ENCODE measurements at places on chromosomes 12 and 14. TPM values are rescaled to one million over a fixed set of nuclear protein-coding genes. Genes with fewer than 3 reads are reported as not detected.

DNA sequence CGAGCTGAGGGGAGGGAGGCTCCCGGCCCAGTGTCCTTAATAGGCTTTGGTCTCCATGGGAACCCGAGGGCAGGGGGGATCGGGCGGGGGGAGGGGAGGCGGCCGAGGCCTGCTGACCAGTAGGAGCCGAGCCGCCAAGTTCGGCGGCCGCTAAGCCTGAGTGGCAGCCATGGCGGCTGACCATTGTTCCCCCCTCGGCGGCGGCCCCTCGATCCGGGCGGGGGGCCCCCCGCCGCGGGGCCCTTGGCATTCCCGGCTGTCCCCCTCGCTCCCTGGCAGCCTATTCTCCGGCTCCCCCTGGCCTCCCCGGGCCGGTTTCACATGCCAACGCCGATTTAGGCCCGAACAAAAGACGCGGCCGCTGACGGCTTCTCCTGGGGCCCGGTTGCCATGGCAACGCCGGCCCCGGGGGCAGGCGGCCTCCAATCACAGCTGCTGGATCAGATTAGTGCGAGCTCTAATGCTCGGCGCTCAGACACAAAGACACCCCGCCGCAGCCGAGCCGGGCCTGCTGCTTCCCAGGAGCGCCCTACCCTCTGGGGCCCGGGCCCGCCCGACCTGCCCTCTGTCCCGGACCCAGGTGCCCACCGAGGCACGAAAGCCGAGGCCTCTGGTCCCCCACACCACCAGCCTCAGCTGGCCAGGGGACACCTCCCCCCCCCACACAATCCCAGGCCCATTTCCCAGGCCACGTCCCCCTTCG lies 7.3 kb downstream of the MSI1 start:
- DNase-seq, result peak; percentile 68

DNA sequence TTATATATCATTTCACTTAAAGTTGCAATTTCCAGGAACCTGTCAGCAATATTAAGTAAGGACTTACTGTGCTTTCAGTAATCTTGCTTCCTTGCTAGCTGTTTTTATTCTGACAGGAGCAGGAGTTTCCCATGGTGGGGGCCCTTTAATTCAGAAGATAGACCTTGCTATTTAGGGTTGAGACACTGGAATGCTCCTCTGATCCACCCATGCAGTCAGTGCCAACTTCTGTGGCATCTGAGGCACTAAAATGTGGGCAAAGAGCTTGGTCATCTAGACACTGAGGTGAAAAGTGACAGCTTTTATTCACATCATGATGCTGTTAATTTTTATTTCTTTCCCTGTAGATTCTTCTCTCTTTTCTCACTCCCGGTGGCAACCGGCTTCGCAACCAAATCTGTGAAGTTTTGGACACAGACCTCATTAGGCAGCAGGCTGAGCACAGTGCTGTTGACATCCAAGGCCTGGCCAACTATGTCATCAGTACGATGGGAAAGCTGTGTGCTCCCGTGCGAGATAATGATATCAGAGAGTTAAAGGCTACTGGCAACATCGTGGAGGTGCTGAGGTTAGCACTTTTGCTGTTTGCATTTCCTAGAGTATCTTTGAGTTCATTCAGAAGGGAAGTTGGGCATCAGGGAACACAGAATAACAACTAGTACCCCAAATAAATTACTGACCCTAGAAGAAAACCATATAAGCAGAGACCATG lies 18.8 kb downstream of the TCP11L2 start:
- no peak for DNase-seq

DNA sequence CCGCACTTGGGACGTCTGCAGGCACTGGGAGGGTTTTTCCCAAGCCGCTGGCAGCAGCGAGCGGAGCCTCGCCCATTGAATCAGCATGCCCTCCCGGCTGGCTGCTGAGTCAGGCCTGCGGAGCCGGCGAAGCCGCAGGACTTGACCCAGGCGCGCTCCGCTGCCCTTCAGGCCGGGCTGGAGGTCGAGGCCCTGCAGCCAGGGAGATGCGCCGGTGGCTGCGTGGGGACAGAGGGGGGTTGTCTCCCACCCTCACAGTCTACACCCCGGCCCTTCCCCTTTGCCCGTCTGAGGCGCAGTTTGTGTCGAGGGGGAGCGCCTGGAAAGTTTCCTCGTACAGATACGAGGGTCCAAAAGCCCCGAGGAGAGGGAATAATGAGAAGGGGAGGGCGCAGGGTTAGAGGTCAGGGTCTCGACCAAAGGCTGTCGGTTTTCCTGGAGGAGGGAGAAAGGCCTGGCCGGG lies 759 bp upstream of the KLC1 start:
- peak; percentile 77 for DNase-seq

DNA sequence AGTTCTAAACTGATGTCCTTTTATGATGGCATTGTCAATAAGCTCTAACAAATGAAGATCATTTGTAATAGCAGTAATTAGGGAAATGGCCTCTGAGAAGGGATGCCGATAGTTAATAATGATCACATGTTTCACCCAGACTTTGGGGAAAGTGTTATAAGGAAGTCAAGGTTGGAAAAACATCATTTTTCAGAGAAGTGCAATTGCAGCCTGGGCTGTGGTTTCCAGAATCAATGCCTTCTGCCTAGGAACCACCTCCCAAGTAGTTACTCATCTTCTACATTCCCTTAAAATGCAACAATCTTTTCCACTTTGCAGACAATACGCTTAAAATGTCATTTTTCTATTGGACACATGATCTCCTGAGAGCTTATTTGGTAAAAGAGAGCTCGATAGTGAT lies 879 bp downstream of the EDDM3A start:
- no peak for DNase-seq

DNA sequence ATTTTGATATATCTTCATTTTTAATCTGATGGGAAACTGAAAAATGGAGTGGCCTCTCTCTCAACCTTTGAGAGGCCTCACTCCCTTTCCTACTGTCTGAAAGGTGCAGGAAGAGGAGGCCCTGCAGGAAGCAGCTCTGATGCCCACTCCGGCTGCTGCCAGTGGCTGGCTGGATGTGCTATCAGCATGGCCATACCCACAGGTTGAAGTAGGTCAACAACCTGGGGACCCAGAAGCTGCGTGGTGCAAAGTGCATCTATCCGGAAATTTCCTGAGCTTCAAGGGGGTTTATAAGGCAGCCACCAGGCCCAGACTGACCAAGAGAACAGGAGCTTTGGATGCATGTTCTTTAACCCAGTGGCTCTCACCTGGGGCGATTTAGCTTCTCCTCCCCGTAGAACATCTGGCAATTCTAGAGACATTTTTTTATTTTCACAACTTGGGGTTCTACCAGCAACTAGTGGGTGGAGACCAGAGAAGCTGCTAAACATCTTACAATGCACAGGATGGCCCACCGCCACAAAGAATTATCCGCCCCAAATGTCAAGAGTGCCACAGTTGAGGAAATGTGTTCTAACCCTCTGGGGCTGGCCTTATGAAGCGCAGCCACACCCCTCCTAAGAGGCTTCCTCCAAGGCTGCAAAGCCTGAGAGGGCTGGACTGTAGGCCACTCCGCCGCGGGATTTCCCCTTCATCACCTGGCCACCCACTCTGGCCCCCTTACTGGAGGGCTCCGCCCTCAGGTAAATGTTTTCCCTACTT lies 8.2 kb upstream of the BATF start:
- DNase-seq, result no peak

ADAM21 gene
- total RNA-seq, result 0.49 TPM

HOMEZ gene
- 9.1 TPM for total RNA-seq

Data from M059J (cell line).